Fibroblast of villous mesenchyme (primary cell): ENCODE measurements at places on chromosomes 13 and 19. TPM values are rescaled to one million over a fixed set of nuclear protein-coding genes. Genes with fewer than 3 reads are reported as not detected.

DNA sequence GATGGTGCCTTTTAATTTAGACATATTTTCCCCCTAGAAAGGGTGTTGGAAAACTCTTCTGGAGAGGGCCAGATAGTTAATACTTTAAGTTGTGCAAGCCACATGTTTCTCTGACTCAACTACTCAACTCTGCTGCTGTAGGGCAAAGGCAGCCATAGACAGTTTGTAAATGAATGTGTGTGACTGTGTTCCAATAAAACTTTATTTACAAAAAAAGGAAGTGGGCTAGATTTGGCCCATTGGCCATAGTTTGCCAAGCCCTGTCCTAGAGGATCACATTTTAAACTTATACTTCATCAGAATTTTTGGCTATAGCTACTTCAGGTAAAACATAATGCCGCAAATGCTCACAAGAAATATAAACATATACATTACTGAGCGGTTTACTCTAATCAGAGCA lies 306.3 kb upstream of the MAB21L1 start:
- DNase-seq, result no peak

GRCh38 chr19:43763473-43763939 lies 8.7 kb upstream of the SMG9 start:
- no peak for DNase-seq

DNA sequence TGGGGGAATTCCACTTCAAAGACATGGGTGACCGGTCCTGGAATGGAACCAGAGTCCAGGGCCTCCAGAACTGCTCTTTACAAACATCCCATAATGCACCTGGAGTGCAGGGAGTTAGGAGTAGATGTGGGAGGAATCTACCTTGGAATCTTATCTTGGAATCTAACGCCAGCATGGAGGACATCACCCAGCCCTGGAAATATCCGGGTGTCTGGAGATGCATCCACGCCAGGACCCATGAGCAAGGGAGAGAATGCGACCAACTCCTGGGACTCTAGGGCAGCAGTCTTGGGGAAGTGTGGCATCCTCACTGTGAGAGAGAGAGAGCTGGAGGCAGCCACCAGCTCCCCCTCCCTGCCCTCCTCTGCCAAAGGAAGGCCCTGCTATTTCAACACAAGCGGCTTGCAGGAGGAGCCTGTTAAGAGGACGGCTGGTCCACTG lies 211.8 kb downstream of the UQCRFS1 start:
- no peak for DNase-seq

The MUC16 gene
- under 0.01 TPM in 2 replicates for total RNA-seq
